ENCODE measurements at places on chromosomes 11 and 22.
A peak's percentile ranks its signal among the peaks of the same experiment; 100 is the strongest.

GRCh38 chr11:23227078-23227445 is 366.8 kb upstream of the CCDC179 start:
- DNase-seq, result no peak

DNA sequence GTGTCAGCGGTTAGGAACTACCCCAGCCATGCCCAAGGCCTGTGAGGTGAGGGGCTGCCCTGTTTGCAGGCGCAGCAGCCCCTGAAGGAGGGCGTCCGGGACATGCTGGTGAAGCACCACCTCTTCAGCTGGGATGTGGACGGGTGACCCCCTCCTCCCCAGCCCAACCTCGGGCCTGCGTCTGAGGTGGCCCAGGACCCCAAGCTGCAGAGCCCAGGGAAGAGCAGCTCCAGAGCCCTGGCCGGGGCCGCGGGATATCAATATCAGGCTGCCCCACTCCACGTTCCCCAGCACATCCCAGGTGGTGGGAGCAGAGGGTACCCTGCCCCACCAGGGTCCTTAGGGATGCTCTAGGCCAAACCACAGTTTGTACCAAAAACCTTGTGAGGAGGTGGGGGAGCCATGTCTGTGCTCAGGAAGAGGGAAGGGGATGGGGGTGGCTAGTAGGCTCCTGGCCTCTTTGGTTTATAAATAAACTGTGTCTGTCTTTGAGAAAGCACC is 39.3 kb downstream of the SGSM3 start:
- no peak for DNase-seq

DNA sequence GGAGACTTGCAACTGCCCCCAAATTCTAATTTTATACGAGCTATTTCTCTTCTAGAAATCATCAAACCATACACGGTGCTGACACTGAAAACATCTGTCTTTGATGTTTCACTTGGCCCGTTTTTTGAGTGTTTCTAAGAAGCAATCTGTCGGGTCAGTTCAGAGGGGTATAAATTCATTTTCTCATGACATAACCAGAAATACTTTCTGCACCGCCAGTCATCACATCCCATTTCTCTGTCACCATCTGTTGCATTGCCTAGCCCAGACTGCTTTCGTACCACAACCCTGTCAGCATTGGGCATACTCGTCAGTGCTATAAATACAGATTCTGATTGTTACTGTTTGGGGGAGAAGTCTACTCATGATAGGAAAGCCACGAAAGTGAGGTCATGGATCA is 63.1 kb upstream of the CCDC90B start:
- no peak for DNase-seq

- DNase-seq, result no peak
Observed at GRCh38 chr22:29039148-29039547, 22.5 kb downstream of the C22orf31 start.

- peak; percentile 95 for DNase-seq
Observed at GRCh38 chr11:65637794-65638419, at the start of gene SIPA1. TSS of gene SIPA1 (plus strand) at chr11:65638101. CDS start at chr11:65640922, 2,821 bp downstream.

- DNase-seq, result no peak
Observed at GRCh38 chr11:44551456-44552139, 13.9 kb upstream of the CD82 start.

- no peak for DNase-seq
Observed at GRCh38 chr11:115185931-115186330, 318.3 kb downstream of the CADM1 start.
